T-helper 2 cell treated with Interferon-gamma antibody and Interleukin-4, amounts not matched to agents 100 ng/mL and 5 ng/mL, for 36 hours (primary cell): ENCODE measurements at places on chromosomes 7 and 10. TPM values are rescaled to one million over a fixed set of nuclear protein-coding genes. Genes with fewer than 3 reads are reported as not detected.

The CFAP70 gene
- total RNA-seq, result 0.20 and 0.25 TPM in 2 replicates

The IFIT5 gene
- total RNA-seq, result 17.0 and 17.1 TPM in 2 replicates

The RBM20 gene
- total RNA-seq, result 0.07 and 0.09 TPM in 2 replicates

The CRTAC1 gene
- total RNA-seq, result not detected in 2 replicates

The JAKMIP3 gene
- 1.0 and 1.3 TPM in 2 replicates for total RNA-seq

The VIPR2 gene
- total RNA-seq, result 2.2 and 2.5 TPM in 2 replicates

The CDC14C gene
- not detected in 2 replicates for total RNA-seq

The GATA3 gene
- 161 and 163 TPM in 2 replicates for total RNA-seq

The PRLHR gene
- total RNA-seq, result not detected in 2 replicates

The FLNC gene
- total RNA-seq, result not detected in 2 replicates

The RTKN2 gene
- 5.0 and 5.3 TPM in 2 replicates for total RNA-seq

The CALY gene
- total RNA-seq, result not detected in 2 replicates

The MRLN gene
- not detected in 2 replicates for total RNA-seq

The TNKS2 gene
- 30.0 and 30.2 TPM in 2 replicates for total RNA-seq

The GDF2 gene
- not detected in 2 replicates for total RNA-seq

The WNT16 gene
- total RNA-seq, result not detected in 2 replicates

The EPO gene
- total RNA-seq, result not detected in 2 replicates

The INA gene
- 0.25 and 0.27 TPM in 2 replicates for total RNA-seq

The RBP3 gene
- not detected in 2 replicates for total RNA-seq

The VSTM2A gene
- not detected in 2 replicates for total RNA-seq

The ATE1 gene
- total RNA-seq, result 25.3 and 25.8 TPM in 2 replicates

The WIPF3 gene
- total RNA-seq, result not detected in 2 replicates

The PIP gene
- not detected in 2 replicates for total RNA-seq

The UTF1 gene
- not detected in 2 replicates for total RNA-seq

The PODXL gene
- 1.5 TPM in 2 replicates for total RNA-seq

The TEX47 gene
- total RNA-seq, result not detected in 2 replicates

The HYAL4 gene
- not detected in 2 replicates for total RNA-seq

The KLF14 gene
- total RNA-seq, result not detected in 2 replicates

The GNGT1 gene
- total RNA-seq, result not detected in 2 replicates

The SEMA3D gene
- total RNA-seq, result not detected in 2 replicates

The FIGNL1 gene
- 36.3 and 37.8 TPM in 2 replicates for total RNA-seq

The MXI1 gene
- total RNA-seq, result 8.5 and 11.4 TPM in 2 replicates

The RGR gene
- total RNA-seq, result not detected in 2 replicates

The NAT16 gene
- not detected in 2 replicates for total RNA-seq

The ACSL5 gene
- total RNA-seq, result 61.0 and 62.7 TPM in 2 replicates

The PDCD4 gene
- 49.4 and 51.4 TPM in 2 replicates for total RNA-seq

The TAS2R4 gene
- total RNA-seq, result 1.1 TPM in 2 replicates

The CUBN gene
- 0.55 and 0.89 TPM in 2 replicates for total RNA-seq

The SFTPA2 gene
- not detected in 2 replicates for total RNA-seq
